Cardiac muscle cell (in vitro differentiated cells and primary cell): ENCODE measurements at places on chromosomes 7 and 10.
A peak's percentile ranks its signal among the peaks of the same experiment; 100 is the strongest.

DNA sequence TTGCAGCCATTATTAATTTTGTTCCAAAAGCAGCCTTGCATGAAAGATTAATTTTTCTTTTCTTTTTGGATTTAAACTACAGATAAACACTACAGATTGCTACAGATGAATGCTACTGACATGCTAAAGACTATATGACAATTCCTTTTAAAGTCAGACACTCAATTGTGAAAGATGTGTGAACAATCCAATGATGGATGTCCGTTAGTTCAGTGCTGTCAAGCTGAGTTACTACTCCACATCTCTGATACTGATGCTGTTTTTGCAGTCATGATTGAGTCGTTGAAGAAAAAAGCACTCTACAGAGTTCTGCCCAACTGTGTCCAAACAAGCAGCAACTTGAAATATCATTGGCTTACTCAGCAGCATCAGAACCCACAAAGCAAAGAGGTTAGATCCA lies 146.8 kb downstream of the OTUD1 start:
- DNase-seq, result no peak

DNA sequence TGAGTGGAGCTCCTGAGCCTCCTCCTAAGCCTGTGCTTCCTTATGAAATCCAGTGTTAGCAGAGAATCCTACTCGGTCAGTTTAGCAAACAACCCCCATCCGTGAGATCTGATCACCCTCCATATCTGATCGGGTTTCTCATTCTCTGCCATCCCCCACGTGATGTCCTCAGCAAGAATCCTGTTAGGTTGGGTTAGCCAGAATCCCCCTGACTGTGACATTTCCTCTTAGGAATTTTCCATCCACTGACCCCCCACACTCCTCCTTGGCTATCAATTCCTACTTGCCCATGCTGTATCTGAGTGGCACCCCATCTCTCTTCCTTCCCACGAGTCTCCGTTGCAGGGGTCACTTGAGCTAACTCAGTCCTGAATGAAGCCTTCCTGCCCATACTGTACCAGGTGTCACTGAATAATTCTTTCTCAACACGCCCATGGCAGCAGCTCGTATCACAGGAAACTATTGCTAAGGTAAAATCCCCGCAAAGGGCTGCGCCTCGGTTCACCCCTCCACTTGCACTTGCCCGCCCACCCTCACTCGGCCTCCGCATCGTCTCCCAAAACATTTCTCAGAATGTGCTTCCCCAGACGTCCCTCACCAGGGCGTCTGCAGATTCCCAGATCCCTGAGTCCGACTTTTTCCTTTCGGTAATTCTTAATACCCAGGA lies 44.1 kb downstream of the MYOF start:
- DNase-seq, result peak; percentile 66

DNA sequence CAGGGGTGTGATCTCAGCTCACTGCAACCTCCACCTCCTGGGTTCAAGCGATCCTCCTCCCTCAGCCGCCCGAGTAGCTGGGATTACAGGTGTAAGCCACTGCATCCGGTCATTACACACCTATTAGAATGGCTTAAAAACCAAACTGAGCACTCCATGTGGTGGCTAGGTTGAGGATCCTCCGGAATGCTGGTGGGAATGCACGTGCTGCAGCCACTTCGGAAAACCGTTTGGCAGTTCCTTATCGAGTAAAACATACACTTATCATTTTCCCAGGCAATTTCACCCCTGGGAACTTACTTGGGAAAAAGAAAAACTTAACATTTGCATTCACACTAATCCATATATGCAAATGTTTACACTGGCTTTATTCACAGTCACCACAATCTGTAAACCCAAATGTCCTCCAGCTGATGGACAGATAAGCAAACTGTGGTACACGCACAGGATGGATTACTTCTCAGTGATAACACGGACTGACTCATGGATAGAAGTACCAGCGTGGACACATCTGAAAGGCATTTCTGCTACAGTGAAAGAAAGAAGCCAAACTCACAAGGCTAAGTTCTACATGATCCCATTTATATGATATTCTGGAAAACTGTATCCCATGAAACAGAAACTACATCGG lies 20.4 kb downstream of the RFC2 start:
- no peak for DNase-seq

GRCh38 chr10:126804396-126804795 lies 100.8 kb upstream of the DOCK1 start:
- no peak for DNase-seq

GRCh38 chr10:61390851-61391250 lies 62.3 kb downstream of the TMEM26 start:
- no peak for DNase-seq

DNA sequence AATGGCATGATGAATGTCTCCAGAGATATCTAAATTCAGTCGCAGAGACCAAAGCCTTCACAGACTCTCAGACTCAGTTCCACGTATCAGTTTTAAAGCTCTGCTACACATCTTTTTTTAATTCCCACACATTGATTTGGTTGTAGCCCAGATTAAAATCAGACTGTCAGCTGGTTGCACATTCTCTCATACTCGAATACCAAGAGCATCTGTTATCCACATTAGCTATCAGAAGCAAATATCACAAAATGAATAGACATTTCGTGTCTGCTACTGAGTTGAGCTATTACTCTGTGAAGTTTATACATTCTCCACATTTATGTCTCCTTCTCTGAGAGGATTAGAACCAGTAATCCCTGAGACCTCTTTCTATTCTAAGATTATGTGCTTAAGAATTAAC lies 229.2 kb downstream of the GPAM start:
- no peak for DNase-seq

GRCh38 chr10:26468700-26469099 lies 30.6 kb downstream of the APBB1IP start:
- DNase-seq, result no peak

DNA sequence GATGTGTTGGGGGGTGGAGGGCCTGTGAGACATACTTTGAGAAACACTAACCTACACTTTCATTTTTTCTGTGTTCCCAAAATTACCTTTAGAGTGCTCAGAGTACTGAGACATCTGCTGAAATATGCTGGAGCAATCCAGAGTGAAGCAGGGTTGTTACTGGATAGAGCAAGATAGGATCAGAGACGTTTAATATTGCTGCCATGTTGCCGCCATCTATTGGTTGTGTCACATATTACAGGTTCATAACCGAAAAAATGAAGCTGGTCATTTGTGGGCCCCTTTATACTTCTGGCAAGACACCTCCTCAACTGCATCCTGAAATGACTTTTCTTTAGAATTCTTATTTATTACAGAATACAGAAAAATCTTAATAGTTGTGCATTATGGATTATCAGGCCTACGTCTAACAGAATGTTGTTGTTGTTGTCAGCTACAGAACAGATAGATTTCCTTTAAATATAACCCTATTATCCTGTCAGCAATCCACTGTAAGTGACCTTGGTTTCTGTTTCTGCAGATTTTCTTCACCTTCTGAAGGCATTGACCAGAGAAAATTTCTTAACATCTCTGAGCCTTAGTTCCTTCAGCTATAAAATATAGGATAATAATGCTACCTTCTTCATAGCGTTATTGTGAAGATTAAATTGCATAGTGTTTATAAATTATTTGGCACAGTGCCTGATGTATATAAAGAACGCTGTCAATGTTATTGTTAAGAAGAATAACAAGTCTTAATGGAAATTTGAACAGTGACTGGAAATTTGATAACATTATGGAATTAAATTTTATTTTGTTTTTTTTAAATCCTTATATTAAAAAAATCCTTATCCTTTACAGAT lies 16.2 kb upstream of the DLD start:
- DNase-seq, result peak; percentile 68

DNA sequence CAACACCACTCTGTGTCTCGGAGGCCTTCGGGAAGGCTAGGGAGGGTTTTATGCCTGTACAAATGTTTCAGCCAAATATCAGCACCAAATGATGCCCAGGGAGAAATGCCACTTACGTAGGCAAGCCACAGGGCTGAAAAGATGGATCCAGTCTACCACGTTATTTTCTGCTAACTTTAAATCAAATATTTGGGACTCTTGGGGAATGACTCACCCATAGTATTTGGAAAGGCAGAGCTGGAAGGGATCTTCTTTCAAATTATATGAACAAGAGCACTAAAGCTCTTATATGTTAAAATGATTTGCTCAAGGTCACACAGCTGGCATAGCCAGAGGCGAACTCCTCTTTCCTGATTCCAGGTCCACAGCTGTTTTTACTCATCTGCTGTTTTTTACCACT lies 591.4 kb downstream of the SORCS1 start:
- no peak for DNase-seq

DNA sequence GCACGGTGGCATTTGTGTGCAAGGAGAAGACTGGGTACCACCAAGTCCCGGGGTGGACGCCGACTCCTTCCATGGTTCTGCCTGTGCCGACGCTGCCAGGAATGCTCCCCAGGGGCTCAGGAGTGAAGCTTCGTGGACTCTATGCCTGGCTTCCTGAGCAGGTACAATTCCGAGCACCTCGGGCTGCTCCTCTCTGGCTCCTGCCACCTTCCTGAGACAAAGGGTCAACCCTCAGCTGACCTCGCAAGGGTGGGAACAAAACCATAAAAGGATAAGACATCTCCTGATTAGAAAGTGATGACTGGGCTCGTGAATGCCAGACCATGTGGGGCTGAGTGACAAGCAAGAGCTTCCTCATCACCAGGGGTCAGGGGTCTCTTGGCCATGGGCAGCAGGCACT lies 31.8 kb downstream of the CALML3 start:
- no peak for DNase-seq

- no peak for DNase-seq
Observed at GRCh38 chr10:113326160-113327111, 226.4 kb upstream of the HABP2 start.

DNA sequence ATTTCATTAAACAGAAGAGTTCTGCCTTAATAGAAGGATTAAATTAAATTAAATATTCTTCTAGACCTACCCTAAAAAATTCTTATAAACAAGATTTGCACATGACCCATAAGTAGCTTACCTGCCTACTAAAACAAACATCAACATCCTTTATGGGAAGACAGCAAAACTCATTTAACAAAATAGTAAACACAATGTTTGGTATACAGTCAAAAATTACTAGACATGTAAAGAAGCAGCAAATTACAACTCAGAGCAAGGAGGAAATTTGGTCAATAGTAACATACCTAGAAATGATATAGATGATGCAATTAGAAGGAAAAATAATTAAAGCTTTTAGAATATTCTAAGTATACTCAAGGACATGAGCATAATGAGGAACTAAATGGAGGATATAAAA lies 27.9 kb downstream of the CCDC172 start:
- DNase-seq, result no peak

GRCh38 chr7:45863715-45864114 lies 9.2 kb downstream of the CCDC201 start:
- no peak for DNase-seq

GRCh38 chr7:144004703-144005102 lies 4.6 kb downstream of the OR6B1 start:
- no peak for DNase-seq

- no peak for DNase-seq
Observed at GRCh38 chr10:26214551-26215395, 1.8 kb upstream of the GAD2 start.

GRCh38 chr10:124342136-124342820 lies 76.4 kb downstream of the OAT start:
- no peak for DNase-seq

GRCh38 chr7:16795624-16796023 lies 9.2 kb downstream of the AGR2 start:
- DNase-seq, result no peak

- DNase-seq, result peak; percentile 73
Observed at GRCh38 chr7:23277359-23277989, 21.7 kb upstream of the MALSU1 start.

DNA sequence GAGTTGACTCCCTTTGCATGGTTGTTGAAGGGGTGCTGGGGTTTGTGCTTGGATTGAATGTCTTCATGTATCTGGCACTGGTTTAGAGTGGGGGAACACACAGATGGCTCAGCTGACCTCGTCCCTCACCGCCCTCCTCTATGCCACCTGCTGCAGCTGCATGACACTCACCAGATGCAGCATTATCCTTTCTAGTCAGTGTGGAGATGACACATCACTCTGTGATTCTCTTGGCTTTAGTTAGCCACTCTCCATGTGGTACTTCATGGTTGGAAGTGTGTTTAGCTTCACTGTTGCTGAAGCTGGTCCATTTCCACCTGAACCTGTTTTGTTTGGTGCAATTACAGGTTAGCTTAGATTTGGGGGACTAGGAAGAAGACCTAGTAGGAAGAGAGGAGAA lies 56.3 kb upstream of the BMPER start:
- no peak for DNase-seq

GRCh38 chr10:130875897-130876472 lies 435.5 kb downstream of the TCERG1L start:
- DNase-seq, result no peak

DNA sequence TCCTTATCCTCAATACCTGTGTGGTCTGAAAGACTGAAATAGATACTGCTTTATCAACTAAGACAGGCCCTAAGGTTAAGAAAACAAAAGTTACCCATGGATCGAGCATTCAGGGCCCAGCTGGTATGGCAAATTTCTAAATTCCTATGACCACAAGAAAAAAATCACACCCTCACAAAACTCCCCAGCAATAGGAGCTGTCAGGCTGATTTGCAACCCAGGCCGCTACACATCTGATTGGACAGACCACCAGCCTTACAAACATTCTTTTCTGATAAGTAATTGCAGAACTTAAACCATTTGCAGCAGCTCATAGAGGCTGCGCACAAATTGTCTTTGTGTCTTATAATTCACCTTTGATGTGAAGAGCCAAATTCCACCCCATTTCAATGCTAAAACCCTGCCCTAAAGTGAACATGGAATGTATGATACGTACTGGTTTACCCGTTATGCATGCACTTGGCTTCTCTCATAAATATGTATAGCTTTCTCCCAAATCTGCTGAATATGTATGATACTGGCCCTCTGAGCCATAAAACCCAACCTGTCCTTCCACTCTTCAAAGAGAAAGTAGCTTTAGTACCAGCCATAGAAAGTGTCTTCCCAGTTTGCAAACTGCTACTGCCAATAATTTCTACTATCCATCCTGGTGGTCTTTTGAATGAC lies 842.5 kb downstream of the GRID1 start:
- DNase-seq, result peak; percentile 65

DNA sequence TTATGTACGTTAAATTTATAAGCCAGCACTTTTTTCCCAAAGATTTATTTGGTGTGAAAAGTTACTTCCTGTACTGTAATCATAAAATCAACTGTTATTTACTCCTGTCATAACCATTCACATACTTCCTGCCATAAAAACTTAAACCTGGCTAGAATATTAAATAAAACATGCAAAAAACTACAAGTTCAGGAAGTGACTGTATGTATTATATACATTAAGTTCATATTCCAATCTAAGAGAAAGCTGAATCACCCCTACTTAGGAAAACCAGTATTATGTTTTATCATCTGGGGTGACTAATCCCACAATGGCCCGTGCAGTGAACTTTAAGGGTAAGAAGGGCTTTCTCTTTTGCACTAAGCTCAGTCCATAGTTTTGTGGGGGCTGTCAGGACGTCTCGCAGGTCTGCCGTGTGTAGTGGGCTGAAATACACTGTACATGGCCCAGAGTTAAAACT lies 183.7 kb upstream of the KLF14 start:
- DNase-seq, result no peak

- peak; percentile 53 for DNase-seq
Observed at GRCh38 chr10:121481180-121481579, 117.1 kb downstream of the FGFR2 start.

GRCh38 chr7:37234334-37234733 lies 214.3 kb downstream of the ELMO1 start:
- DNase-seq, result no peak
